COLO829 (cell line): ENCODE measurements at places on chromosomes 12 and 14.

GRCh38 chr14:38710881-38711280 lies 392.2 kb downstream of the SEC23A start:
- no peak for DNase-seq

- DNase-seq: no peak
Observed at GRCh38 chr12:51005671-51006070, 20.5 kb downstream of the SLC11A2 start.

GRCh38 chr12:112686373-112686772 lies 105.2 kb upstream of the RPH3A start:
- no peak for DNase-seq

DNA sequence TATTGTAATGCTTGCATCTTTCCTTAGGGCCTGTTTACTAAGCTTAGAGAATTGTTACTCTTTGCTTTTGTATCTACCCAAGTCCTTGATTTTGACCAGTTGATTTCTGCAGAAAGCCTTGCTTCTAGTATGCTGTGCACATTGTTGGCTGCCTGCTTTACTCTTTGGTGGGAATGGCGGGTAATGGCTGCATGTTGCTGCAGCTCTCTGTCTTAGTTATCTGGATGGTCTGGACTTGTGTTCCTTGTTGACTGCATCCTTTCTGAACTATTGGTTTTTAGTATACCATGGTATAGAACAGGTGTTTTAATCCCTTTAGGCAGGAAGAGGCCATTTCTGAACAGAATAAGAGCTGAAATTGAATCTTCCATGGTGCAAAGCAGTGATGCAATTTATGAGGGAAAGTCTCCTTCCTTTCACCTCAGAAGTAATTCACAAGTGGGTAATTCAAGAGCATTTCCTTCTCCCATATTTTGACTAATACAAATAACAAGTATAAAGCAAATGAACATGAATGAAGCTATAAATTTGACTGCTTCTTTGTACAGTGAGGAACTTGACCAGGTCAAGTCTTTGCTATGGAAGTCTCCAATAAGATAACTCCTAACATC lies 466.4 kb downstream of the NPAS3 start:
- DNase-seq: no peak

- DNase-seq: no peak
Observed at GRCh38 chr12:12202747-12203146, 64.1 kb downstream of the LRP6 start.
